CD8-positive, alpha-beta memory T cell (primary cell): ENCODE measurements at places on chromosomes 11 and 22. TPM values are rescaled to one million over a fixed set of nuclear protein-coding genes. Genes with fewer than 3 reads are reported as not detected.

The MMP12 gene
- not detected for total RNA-seq

The PATE2 gene
- not detected for total RNA-seq

The TSSK2 gene
- not detected for total RNA-seq

The MISFA gene
- total RNA-seq: not detected

The ADORA2A gene
- 26.7 TPM for total RNA-seq

The NRXN2 gene
- 0.55 TPM for total RNA-seq

The KIAA1671 gene
- total RNA-seq: 14.7 TPM

The GGT1 gene
- 36.9 TPM for total RNA-seq

The ME3 gene
- total RNA-seq: 1.3 TPM

GRCh38 chr22:32265882-32266767 is 11.0 kb upstream of the SLC5A4 start:
- H3K27me3 ChIP-seq: no peaks in the 10 kb centered on the region
- H3K4me3 ChIP-seq: no peak overlapping the region
- DNase-seq: peak; percentile 50
- H3K27ac ChIP-seq: no peak overlapping the region
- H3K36me3 ChIP-seq: no peaks in the 10 kb centered on the region

GRCh38 chr22:45828841-45829240 is 148.1 kb downstream of the WNT7B start:
- no peaks in the 10 kb centered on the region for H3K36me3 ChIP-seq
- H3K27me3 ChIP-seq: no peaks in the 10 kb centered on the region
- no peak overlapping the region for H3K27ac ChIP-seq
- no peak overlapping the region for H3K4me3 ChIP-seq

- DNase-seq: no peak
- H3K36me3 ChIP-seq: peaks cover 32% of the 10 kb centered on the region
- no peaks in the 10 kb centered on the region for H3K27me3 ChIP-seq
- peaks cover 34% of the 10 kb centered on the region for H3K4me1 ChIP-seq
- peak overlapping the region; percentile 71 for H3K4me3 ChIP-seq
- H3K27ac ChIP-seq: peak overlapping the region; percentile 90
These were observed 1.3 kb downstream of the TBRG1 start for GRCh38 chr11:124623861-124624525.

DNA sequence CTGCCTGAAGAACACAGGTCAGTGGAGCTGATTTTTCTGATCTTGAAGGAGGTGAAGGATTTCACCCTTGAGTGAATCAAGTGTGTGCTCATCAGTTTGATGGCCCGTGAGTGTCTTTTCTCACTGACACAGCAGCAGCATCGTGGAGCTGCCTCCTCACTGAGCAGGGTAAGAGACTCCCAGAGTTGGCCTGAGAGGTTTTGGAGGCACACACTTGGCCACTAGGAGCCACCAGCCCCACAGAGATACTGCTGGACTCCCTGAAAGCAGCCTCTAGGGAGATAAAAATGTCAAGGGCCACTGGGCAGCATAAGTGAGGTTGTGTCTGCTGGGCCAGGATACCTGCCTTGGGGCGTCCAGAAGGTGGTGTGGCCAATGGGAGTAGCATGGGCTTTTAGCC is 245.4 kb downstream of the GRIK4 start:
- no peak for DNase-seq
- no peaks in the 10 kb centered on the region for H3K36me3 ChIP-seq
- H3K4me3 ChIP-seq: no peak overlapping the region
- H3K27me3 ChIP-seq: no peaks in the 10 kb centered on the region
- no peaks in the 10 kb centered on the region for H3K4me1 ChIP-seq

DNA sequence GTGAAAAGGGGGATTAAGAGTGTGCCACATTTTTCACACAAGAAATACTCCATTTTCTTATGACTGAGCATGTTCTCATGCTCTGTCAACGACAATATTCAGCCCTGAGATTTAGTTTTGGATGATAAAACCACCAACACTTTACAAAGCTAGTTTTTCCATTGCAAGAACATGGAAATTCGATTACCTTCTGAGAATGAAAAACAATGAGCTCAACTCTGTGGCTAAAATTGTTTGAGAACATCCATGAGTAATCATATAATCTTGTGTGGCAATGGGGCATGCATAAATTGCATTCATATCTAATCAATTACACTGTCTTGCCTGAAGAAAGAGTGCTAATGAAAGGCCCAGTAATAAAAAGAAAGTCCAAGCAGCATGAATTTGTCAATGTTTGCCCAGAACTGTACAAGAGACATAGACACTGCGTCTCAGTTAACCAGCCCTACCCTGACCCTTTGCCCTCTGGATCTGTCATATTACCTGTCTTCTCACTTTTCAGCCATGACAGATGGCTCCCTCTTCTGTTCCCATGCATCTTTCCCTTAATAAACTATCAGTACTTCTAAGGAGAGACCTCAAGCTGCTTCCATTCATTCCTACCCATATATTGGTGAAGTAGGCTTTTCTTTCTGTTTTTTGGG is 253.4 kb downstream of the FAM76B start:
- H3K36me3 ChIP-seq: no peaks in the 10 kb centered on the region
- no peak overlapping the region for H3K4me3 ChIP-seq
- DNase-seq: no peak
- H3K27ac ChIP-seq: no peak overlapping the region
- H3K27me3 ChIP-seq: no peaks in the 10 kb centered on the region

GRCh38 chr22:45218976-45219375 is 21.7 kb downstream of the KIAA0930 start:
- H3K27ac ChIP-seq: no peak overlapping the region
- DNase-seq: no peak
- no peak overlapping the region for H3K4me3 ChIP-seq
- H3K4me1 ChIP-seq: no peaks in the 10 kb centered on the region
- no peaks in the 10 kb centered on the region for H3K27me3 ChIP-seq

DNA sequence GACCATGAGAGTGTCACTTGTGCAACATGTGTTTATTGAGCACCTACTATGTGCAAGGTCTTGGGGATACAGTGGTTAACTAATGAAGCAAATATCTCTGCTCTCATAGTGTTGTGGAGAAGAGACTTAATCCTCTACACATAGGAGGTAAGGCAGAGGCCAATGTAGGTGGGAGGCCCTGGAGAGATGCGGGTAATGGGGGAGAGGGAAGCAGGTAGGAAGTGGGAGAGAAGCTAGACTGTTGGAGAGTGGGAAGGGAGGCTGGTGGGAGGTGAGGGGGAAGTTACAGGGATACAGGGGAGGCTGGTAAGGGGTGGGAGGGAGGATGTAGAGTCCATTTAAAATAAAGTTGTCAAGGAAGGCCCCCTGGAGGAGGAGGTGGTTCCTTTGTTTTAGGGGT is 240.0 kb downstream of the MIAT start:
- no peak overlapping the region for H3K4me3 ChIP-seq
- H3K36me3 ChIP-seq: no peaks in the 10 kb centered on the region
- H3K27me3 ChIP-seq: peaks cover 4% of the 10 kb centered on the region
- no peaks in the 10 kb centered on the region for H3K4me1 ChIP-seq
- H3K27ac ChIP-seq: no peak overlapping the region

GRCh38 chr11:132006884-132007580 is 636.6 kb downstream of the NTM start:
- H3K27me3 ChIP-seq: no peaks in the 10 kb centered on the region
- no peak for DNase-seq
- no peaks in the 10 kb centered on the region for H3K36me3 ChIP-seq
- no peak overlapping the region for H3K4me3 ChIP-seq

- H3K4me3 ChIP-seq: no peak overlapping the region
- H3K27me3 ChIP-seq: no peaks in the 10 kb centered on the region
- no peak overlapping the region for H3K27ac ChIP-seq
- no peaks in the 10 kb centered on the region for H3K4me1 ChIP-seq
- no peak for DNase-seq
These were observed 143.8 kb upstream of the NECTIN1 start for GRCh38 chr11:119872611-119873310.

GRCh38 chr11:23405350-23405937 is 545.2 kb upstream of the CCDC179 start:
- no peaks in the 10 kb centered on the region for H3K27me3 ChIP-seq
- H3K27ac ChIP-seq: no peak overlapping the region

GRCh38 chr22:27637604-27638003 is 164.0 kb downstream of the MN1 start:
- H3K27ac ChIP-seq: no peak overlapping the region
- H3K27me3 ChIP-seq: no peaks in the 10 kb centered on the region
- H3K4me1 ChIP-seq: no peaks in the 10 kb centered on the region
- no peak for DNase-seq
- no peak overlapping the region for H3K4me3 ChIP-seq
- H3K36me3 ChIP-seq: no peaks in the 10 kb centered on the region

DNA sequence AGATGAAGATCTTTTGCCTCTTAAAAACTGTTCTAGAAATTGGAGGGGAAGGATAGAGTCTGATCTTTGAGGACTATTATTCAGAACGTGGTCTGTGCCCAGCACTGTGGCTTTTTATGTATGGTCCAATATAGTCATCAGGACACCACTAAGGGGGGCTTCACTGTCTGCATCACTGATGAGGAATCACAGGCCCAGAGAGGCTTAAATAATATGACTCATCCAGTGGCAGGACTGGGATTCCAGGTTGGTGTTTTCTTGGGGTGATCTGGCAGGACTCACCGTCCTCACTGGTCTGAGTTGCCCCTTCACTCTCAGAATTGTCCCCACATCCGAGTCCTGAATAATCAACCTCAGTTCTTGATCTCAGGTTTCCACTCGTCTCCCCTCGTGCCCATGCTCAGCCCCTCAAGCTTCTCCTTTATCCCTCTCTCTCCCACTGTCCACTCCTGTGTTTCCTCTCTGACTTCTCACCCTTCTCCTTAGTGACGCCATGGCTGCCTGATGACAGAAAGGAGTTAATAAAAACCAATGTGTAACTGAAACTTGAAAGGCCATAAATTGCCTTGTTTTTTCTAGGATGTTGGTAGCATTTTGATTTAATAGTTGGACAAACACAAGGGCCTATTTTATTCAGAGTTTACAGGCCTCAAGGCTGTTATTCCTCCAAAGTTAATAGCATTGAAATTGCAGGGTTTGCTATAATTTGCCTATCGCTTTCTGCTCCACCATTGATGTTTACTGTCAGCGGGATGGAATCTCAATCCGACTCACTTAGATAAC is 95.7 kb upstream of the NNMT start:
- H3K4me1 ChIP-seq: no peaks in the 10 kb centered on the region
- DNase-seq: no peak
- no peaks in the 10 kb centered on the region for H3K36me3 ChIP-seq
- no peaks in the 10 kb centered on the region for H3K27me3 ChIP-seq
- no peak overlapping the region for H3K27ac ChIP-seq

DNA sequence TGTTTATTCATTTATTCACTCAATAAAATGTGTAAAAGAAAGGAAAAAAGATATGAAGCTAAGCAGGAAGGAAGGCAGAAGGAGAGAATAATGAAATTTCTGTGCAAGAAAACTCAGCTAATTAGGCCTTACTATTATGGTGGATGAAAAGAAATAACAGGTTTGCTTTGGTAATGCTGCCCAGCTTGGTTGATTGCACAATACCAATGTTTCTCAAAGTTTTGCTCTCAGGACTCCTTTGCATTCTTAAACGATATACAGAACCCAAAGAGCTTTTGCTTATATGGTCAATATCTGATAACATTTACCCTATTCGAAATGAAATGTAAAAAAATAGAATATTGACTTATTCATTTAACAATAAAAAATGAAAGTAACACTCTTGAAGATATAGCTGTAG is 7.3 kb upstream of the CTSC start:
- H3K36me3 ChIP-seq: no peaks in the 10 kb centered on the region
- H3K4me1 ChIP-seq: no peaks in the 10 kb centered on the region
- no peak overlapping the region for H3K4me3 ChIP-seq
- H3K27me3 ChIP-seq: no peaks in the 10 kb centered on the region

DNA sequence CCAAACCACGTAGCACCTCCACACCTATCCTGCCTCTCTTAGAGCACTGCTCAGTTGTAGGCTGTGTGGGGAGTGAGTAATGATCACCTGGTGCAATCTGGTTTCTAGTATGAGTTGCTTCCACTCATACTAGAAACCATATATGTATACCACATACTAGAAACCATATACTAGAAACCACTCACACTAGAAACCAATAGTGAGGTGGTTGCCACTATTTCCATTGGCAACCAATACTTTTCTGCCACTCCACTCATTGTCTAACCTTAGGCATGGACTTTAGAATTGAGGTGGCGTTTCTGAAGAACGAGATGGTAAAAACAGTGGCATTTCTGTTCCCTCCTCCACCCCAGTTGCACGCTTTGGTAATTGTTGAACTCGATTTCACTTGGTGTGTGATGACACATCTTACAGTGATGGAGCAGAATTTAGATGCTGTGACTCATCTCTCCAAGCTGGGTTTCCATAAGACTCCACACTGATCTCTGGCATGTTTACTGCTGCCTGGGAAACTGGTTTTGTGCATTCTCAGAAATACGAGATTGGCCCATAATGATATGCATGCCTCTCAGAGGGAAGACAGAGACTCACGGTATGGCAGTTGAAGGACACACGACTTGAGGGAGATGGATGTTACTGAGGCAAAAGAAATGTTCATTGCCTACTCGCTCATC is 82.9 kb downstream of the KIRREL3 start:
- H3K27me3 ChIP-seq: no peaks in the 10 kb centered on the region
- no peak for DNase-seq
- no peaks in the 10 kb centered on the region for H3K36me3 ChIP-seq
- H3K4me3 ChIP-seq: no peak overlapping the region
